ENCODE measurements at places on chromosomes 1 and 21.
A peak's percentile ranks its signal among the peaks of the same experiment; 100 is the strongest.

DNA sequence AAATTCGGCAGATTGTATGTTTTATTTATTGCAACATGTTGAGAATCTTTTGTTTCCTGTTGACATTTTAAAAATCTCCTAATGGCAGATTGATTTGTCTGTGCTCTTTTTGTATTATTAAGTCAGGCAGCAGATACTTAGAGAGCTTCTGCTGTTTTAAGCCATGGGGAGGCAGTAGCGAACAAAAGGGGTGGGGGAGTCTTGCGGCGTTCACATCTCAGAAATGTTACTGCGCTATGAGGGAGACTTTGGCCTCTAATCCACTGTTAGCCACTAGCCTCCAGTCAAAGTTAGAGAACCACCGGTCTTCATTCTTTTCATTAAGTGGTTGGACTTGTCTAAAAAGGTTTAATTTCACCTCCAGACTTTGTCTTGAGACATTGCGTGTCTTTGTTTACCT is 93.6 kb downstream of the DYRK1A start:
- no peaks in the 10 kb centered on the region for H3K36me3 ChIP-seq
- no peak overlapping the region for H3K27ac ChIP-seq
- ATAC-seq, result no peak
- peaks cover 70% of the 10 kb centered on the region for H3K4me1 ChIP-seq

GRCh38 chr1:39573736-39574624 is 2.6 kb downstream of the PABPC4 start:
- peaks cover 57% of the 10 kb centered on the region for H3K36me3 ChIP-seq
- ATAC-seq, result no peak
- H3K27me3 ChIP-seq, result no peaks in the 10 kb centered on the region
- H3K4me1 ChIP-seq, result peaks cover 29% of the 10 kb centered on the region
- peak overlapping the region; percentile 93 for H3K4me3 ChIP-seq

DNA sequence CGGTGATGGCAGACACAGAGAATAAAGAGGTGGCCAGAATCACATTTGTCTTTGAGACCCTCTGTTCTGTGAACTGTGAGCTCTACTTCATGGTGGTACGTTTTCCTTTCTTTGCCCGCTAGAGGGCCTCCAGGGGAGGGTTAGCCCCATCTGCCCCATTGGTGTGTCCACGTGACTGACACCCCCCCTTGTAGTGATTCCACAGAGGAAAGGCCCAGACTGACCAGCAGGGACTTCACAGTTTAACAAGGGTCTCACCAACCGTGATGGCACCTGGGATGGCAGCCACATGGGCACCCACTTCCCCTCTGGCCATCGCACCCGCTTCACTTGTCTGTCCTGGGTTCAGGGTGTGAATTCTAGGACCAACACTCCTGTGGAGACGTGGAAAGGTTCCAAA is 22.3 kb upstream of the SARS1 start:
- no peak overlapping the region for H3K27ac ChIP-seq
- H3K36me3 ChIP-seq, result no peaks in the 10 kb centered on the region
- ATAC-seq, result no peak

GRCh38 chr1:87113313-87113712 is 198.9 kb downstream of the HS2ST1 start:
- H3K36me3 ChIP-seq, result no peaks in the 10 kb centered on the region
- ATAC-seq, result no peak
- no peaks in the 10 kb centered on the region for H3K4me1 ChIP-seq
- no peak overlapping the region for H3K27ac ChIP-seq
- no peak overlapping the region for H3K4me3 ChIP-seq

DNA sequence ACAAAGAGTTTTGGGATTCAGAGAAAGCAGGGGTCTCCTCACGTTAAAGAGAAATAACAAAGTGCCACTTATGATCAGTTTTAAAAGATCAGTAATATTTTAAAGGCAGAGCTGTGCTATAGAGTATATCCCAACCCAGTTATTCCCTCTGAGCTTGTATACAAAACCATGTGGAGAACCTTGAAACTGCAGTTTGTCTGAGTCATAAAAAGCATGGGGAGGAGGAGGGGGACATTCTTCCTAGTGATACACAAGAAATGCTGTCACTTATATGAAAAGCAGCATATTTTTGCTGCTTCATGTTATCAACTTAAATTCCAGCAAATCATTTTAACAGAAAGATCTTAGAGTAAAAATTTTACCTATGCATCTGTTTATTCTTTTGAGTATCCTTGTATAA is 244.5 kb downstream of the GPR52 start:
- no peak for ATAC-seq
- H3K27me3 ChIP-seq, result no peaks in the 10 kb centered on the region
- peaks cover 6% of the 10 kb centered on the region for H3K4me1 ChIP-seq

- H3K4me3 ChIP-seq, result peak within 1 kb of the TSS; percentile 41
- no peaks in the 10 kb centered on the region for H3K27me3 ChIP-seq
- peaks cover 52% of the 10 kb centered on the region for H3K36me3 ChIP-seq
- peaks cover 42% of the 10 kb centered on the region for H3K4me1 ChIP-seq
- ATAC-seq, result no peak
Observed at GRCh38 chr1:110390692-110391245, at the start of gene SLC16A4. SLC16A4 (minus strand) TSS chr1:110391026; CDS start chr1:110389323, 1,703 bp downstream.

DNA sequence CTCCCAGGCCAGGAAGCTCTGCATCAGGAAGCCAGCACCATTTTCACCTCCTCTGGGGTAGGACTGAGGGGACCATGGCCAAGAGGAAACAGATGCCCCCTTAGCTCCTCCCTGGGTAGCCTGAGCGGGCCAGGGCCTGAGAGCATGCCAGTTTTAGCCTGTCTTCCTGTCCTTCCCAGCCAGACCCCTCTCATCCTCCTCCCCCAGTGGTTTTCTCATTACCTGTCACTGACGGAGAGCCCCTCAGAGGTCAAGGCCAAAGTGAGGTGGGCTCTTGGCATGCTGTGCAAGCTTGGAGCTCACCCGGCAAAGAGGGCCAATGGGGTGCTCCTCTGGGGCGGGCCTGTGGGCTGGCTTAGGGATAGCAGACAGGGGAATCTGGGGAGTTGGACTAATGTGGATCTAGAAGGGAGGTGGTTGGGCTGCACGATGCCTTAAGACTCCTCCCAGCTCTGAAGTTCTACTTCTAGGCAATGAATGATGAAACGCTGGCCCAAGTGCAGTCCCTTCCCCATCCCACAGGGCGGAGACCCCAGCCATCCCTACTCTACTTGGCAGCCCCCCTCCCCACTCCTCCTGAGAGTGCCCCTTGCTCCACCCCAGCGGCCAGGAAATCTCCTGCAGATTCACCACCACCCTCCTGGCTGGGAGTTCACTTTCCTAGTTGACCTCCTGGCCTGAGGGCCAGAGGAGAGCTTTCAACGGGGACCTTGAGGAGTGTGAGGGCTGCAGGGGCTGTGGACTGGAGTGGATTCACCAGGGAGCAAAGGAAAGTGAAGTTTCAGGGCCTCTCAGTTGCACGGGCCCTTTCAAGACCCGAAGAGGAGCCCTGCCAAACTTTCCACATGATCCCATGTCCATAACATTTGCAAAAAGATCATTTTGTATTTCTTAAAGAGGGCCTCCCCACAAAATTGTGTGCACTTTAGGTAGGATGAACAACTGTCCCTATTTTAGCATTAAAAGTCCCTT is 9.4 kb upstream of the LMNA start:
- no peaks in the 10 kb centered on the region for H3K27me3 ChIP-seq
- ATAC-seq, result no peak
- H3K4me1 ChIP-seq, result peaks cover 88% of the 10 kb centered on the region
- peak overlapping the region; percentile 87 for H3K4me3 ChIP-seq
- no peaks in the 10 kb centered on the region for H3K36me3 ChIP-seq

DNA sequence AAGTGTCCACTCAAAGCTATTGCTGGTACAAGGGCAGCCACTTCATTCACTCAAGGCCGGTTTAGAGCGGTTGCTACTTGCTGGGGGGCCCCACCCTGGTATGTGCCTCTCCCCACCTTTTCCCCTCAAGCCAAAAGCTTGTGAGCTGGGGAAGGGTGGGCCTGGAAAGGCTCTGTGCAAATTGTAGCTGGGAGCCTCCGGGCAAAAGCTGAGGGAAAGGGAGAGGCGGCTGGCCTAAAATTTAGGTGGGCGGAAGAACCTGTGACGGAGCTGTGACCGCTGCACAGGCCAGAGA is 306 bp upstream of the SH3D21 start:
- H3K4me3 ChIP-seq, result peak overlapping the region; percentile 95
- ATAC-seq, result no peak
- H3K4me1 ChIP-seq, result peaks cover 42% of the 10 kb centered on the region

GRCh38 chr1:235275223-235275622 is 52.8 kb downstream of the ARID4B start:
- no peaks in the 10 kb centered on the region for H3K27me3 ChIP-seq
- H3K4me1 ChIP-seq, result peaks cover 69% of the 10 kb centered on the region
- H3K4me3 ChIP-seq, result no peak overlapping the region
- no peaks in the 10 kb centered on the region for H3K36me3 ChIP-seq
- peak; percentile 94 for ATAC-seq

- no peaks in the 10 kb centered on the region for H3K36me3 ChIP-seq
- H3K4me3 ChIP-seq, result no peak overlapping the region
- ATAC-seq, result no peak
- no peaks in the 10 kb centered on the region for H3K4me1 ChIP-seq
- no peak overlapping the region for H3K27ac ChIP-seq
Observed at GRCh38 chr1:7638078-7638477, 133.0 kb upstream of the VAMP3 start.

DNA sequence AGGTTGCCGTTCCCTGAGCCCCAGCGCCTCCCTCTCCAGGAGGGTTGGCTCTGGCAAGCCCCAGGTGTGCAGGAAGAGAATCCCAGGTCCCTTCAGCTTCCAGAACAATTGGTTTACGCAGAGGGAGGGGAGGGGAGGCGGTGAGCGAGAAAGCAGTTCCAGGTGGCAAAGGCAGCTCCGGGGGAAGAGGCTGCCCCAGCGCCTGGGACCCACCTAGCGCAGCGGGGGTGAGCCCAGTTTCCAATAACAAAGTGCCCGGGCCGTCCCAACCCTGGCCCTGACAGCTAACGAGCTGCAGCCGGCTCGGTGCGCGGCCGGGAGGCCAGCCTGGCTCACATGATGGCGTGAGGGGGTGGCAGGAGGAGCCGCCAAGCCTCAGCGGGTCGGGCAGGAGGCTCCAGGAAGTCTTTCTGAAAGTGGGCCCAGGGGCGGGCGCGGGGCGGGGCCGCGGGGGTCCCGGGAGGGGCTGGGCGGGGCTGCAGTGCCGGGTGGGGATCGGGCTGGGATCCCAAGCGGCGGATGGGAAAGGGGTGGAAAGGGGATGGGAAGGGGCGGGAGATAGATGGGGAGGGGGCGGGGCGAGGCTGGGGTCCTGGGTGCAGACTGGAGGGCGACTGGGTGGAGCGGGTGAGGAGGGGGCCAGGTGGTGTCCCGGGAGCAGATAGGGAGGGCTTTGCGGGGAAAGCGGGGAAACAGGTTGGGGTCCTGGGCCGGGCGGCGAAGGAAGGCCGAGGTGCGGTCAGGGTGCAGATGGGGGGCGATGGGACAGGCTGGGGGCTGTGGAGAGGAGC is 22.8 kb downstream of the DHRS3 start:
- H3K27me3 ChIP-seq, result peaks cover 56% of the 10 kb centered on the region
- peaks cover 37% of the 10 kb centered on the region for H3K36me3 ChIP-seq
- H3K4me3 ChIP-seq, result peak overlapping the region; percentile 68
- ATAC-seq, result peak; percentile 52
- H3K4me1 ChIP-seq, result peaks cover 15% of the 10 kb centered on the region

- H3K4me3 ChIP-seq, result no peak overlapping the region
- H3K27me3 ChIP-seq, result peaks cover 54% of the 10 kb centered on the region
- H3K27ac ChIP-seq, result no peak overlapping the region
- ATAC-seq, result no peak
- H3K36me3 ChIP-seq, result no peaks in the 10 kb centered on the region
- H3K4me1 ChIP-seq, result no peaks in the 10 kb centered on the region
Observed at GRCh38 chr1:183368213-183369108, 49.7 kb downstream of the NMNAT2 start.

- H3K27me3 ChIP-seq, result no peaks in the 10 kb centered on the region
- peak; percentile 73 for ATAC-seq
- H3K4me3 ChIP-seq, result peak overlapping the region; percentile 63
- peak overlapping the region; percentile 3 for H3K27ac ChIP-seq
- peaks cover 16% of the 10 kb centered on the region for H3K36me3 ChIP-seq
Observed at GRCh38 chr1:65001231-65001792, 35.0 kb upstream of the JAK1 start.

DNA sequence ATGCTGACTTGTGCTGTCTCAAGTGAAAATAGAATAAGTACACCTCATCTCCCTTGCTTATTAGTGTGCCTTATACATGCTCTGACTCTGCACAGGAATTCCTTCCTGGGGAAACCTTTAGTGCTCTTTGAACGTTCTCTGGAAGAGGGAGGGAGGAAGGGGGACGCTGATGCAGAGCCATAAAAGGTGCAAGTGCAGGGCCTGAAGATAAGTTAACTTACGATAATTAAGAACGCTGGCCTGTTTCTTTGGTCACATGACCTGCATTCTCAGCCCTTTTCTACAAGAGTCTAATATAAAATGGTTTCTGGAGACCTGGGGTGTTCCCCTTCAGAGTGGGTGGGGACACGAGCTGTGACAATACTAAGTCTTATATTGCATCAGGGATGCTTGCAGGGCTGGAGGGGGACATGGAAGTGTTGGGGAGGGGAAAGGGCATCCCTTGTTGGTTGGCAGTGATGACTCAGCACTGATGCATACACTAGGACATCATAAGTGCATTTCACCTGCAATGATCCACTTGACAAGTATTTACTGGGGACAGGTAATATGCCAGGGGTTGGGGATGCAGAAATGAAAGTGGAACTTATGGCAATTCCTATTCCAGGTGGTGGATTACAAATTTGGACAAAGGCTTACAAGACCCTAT is 26.3 kb upstream of the KIAA0040 start:
- peaks cover 55% of the 10 kb centered on the region for H3K4me1 ChIP-seq
- H3K4me3 ChIP-seq, result no peak overlapping the region
- no peak for ATAC-seq
- H3K27me3 ChIP-seq, result no peaks in the 10 kb centered on the region

GRCh38 chr1:199029401-199029800 is 390.6 kb downstream of the PTPRC start:
- H3K27me3 ChIP-seq, result peaks cover 21% of the 10 kb centered on the region
- no peak overlapping the region for H3K4me3 ChIP-seq
- no peak for ATAC-seq
- H3K4me1 ChIP-seq, result no peaks in the 10 kb centered on the region
- no peak overlapping the region for H3K27ac ChIP-seq

DNA sequence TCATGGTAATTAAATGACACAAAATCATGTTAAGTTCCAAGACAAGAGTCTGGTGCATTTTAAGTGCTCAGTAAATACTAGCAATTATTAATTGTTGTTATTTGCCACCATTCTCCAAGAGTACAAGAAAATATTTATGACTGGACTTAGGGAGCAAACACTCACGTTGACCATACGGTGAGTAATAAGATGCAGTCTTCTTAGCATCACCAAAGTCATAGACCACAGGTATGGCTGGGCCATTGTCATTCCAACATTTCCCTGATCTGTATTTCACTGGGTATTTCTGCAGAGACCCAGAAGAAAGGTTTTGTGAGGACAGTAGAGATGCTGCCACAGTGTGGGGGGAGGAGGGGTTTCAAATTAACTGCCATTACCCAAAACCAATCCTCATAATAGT is 4.7 kb downstream of the ITLN2 start:
- H3K4me1 ChIP-seq, result peaks cover 8% of the 10 kb centered on the region
- no peaks in the 10 kb centered on the region for H3K36me3 ChIP-seq
- H3K4me3 ChIP-seq, result no peak overlapping the region
- no peak for ATAC-seq

DNA sequence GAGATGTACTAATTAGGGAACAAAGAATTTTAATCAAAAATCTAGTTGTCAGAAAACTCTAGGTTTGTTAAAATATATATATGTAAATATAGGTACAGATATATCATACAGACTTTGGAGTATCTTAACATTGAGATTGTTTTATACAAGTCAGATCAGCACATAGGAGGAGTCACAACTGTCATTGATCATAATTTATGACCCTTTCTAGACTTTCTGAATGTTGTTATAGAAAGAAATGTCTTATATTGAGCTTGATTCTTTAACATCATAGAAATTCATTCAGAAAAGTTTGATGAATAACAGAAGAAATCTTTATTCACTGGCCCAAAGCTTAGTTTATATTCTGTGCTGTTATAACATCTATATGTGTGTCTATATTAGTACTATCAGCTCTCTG is 185.8 kb downstream of the SDCCAG8 start:
- H3K4me1 ChIP-seq, result peaks cover 13% of the 10 kb centered on the region
- H3K27me3 ChIP-seq, result no peaks in the 10 kb centered on the region
- peaks cover 8% of the 10 kb centered on the region for H3K36me3 ChIP-seq
- H3K4me3 ChIP-seq, result no peak overlapping the region

Measured in stimulated activated memory B cell treated with anti-CD40 and anti-IgM and Interleukin-4, amounts not matched to agents 10 μg/mL and 1 μg/mL and 100 μg/mL, for 72 hours (primary cell).